ENCODE measurements at places on chromosomes 2 and 18. TPM values are rescaled to one million over a fixed set of nuclear protein-coding genes. Genes with fewer than 3 reads are reported as not detected.

DNA sequence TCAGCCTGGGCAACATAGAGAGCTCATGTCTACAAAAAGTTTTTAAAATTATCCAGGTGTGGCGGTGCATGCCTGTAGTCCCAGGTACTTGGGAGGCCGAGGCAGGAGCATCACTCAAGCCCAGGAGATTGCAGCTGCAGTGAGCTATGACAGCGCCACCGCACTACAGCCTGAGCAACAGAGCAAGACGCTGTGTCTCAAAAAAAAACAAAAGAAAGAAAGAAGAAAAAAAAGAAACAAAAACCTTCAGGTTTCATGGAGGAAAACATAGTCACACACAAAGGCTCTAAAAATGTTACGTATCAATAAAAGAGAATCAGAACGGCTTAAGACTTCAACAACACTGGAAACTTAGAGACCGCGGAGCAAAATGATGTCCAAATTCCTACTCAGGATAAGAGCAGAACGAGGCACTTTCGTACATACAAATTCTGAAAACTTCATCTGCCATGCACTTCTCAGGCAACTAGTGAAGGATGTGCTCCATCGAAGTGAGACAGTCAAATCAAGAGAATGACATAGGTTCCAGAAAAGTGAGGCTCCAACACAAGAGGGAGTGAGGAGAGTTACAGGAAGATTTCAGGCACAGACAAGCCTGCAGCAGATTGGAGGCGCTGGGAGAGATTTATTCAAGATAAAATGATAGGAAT, 4.4 kb downstream of the HDLBP start:
- DNase-seq, result no peak

GRCh38 chr2:237065071-237065377, 20.7 kb upstream of the COPS8 start:
- DNase-seq, result no peak

GRCh38 chr2:133486771-133487191, 81.5 kb downstream of the NCKAP5 start:
- no peak for DNase-seq

COLEC12 gene
- not detected for total RNA-seq

- no peak for DNase-seq
Measured at GRCh38 chr2:66460031-66460430, 25.1 kb downstream of the MEIS1 start.

DNA sequence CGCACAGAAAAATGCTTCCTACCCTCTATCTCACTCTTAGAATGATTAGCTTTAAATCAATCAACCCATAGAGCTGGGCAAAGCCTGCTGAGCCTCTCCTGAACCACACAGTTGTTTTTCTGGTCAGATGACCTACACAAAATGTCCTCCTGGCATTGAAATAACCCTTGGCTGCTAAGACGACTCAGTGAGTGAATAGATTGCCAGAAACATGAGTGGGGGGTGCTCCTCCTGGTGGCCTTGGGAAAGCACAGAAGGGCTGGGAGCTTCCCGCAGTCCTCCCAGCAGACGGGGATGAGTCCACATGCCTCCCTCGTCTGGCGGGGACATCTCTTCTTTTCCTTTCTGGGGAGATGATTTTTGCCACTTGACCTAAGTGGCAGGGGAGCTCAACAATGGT, 14.9 kb downstream of the MAL start:
- no peak for DNase-seq

- no peak for DNase-seq
Measured at GRCh38 chr2:6342273-6342920, 523.3 kb downstream of the CMPK2 start.
